ENCODE measurements at places on chromosomes 1 and 21.

DNA sequence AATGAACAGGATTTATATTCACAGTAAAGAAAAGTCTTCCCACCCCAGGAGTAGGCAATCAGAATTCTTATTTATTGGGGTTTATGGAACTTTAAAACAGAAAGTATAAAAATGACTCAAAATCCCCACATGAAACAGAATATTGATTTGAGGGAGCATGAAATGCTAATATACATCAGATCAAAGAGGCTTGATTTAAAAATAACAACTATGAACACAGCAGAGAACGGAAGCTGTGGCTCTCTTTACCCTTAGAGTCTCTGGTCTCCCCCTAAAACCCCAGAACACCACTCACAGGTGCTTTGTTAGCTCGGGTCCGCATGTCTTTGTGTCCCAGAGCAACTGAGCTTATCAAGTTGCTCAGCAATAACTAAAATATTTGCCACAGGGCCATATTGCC, 31.2 kb upstream of the FASLG start:
- no peak for DNase-seq

- no peak for DNase-seq
Observed at GRCh38 chr1:2358651-2359640, 32.4 kb downstream of the MORN1 start.

- DNase-seq = no peak
Observed at GRCh38 chr1:197632651-197633050, 142.6 kb downstream of the DENND1B start.

DNA sequence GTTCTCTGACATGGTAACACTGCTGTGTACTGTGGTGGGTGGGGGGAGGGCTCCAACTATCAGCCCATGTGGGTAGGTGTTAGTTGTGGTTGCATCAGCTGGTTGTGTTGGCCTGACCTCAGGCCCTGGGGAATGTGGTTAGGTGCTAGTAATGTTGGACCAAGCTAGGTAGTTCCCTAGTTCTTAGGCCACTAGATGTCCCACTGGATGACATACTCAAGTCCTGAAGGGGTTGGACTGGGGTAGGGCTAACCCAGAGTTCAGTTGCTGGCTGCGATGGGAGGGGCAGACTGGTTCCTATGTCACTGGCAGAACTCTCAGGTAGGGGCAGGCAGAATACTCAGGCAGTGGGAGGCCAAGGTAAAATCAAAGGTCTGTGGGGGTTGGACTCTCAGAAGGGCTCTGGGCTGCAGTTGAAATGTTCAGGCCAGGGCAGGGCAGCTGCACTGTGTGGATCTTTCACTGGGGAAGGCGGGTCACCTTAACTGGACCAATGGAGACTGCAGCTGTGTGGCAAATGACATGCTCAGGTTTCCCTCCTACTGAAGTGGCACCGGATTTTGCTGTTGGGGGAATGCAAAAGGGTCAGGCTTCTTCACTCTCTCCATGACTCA, 870.7 kb downstream of the LRRIQ3 start:
- DNase-seq = no peak

GRCh38 chr21:42151948-42152220, 67.1 kb upstream of the ABCG1 start:
- DNase-seq = no peak

DNA sequence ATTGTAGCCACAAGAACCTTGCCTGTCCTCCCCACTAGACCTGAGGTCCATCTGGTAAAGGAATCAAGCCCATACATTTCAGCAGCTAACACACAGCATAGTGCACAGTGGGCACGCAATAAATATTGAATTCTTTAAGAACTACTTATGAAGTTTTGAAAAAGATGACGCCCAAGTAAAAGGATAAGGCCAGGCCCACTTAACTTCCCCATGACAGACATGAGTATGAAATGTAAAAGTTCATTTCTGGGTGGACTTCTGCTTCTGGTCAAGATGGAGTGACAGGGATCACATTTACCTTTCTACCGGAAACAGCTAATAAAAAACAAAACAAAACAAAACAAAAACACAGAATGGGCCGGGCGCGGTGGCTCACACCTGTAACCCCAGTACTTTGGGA, 25.4 kb downstream of the SORT1 start:
- DNase-seq = no peak

DNA sequence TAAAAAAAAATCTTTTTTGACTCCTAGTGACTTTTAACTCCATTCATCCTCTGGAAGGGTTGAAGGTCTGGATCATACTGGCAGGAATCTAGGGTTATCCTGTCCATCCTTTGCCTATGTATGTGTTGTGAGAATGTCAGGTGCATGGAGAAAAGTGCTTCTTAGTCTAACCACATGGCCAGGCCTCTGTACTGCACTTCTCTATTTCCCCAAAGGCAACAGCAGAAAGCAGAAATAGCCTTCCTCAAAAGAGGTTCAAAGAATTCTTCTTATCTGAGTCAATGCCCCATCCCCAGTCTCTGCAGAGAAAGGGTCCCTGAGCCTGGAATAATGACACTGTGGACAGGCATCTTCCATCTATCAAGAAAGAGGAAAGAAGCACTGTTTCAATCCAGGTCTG, 85.7 kb upstream of the CD34 start:
- DNase-seq = no peak

DNA sequence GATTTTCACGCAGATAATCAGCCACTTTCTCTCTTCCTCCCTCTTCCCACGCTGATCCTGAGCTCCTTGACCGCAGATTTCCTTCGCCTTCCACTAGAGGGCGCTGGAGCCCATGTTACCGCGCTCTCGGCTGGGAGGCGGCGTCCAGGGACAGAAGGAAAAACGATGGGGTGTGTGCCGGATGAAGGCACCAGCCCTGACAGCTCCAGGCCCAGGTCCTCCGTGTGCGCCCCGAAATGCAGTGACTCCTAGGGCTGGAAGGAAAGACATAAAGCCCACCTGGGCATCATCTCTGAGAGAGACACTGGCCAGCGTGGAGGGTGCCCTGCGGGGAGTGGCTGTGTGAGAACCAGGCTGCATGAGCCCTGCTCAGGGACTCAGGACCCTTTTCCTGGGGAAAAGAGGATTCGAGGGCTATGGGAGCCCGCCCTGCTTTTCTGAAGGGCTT, 44.9 kb upstream of the CYP2J2 start:
- DNase-seq = peak; percentile 7

DNA sequence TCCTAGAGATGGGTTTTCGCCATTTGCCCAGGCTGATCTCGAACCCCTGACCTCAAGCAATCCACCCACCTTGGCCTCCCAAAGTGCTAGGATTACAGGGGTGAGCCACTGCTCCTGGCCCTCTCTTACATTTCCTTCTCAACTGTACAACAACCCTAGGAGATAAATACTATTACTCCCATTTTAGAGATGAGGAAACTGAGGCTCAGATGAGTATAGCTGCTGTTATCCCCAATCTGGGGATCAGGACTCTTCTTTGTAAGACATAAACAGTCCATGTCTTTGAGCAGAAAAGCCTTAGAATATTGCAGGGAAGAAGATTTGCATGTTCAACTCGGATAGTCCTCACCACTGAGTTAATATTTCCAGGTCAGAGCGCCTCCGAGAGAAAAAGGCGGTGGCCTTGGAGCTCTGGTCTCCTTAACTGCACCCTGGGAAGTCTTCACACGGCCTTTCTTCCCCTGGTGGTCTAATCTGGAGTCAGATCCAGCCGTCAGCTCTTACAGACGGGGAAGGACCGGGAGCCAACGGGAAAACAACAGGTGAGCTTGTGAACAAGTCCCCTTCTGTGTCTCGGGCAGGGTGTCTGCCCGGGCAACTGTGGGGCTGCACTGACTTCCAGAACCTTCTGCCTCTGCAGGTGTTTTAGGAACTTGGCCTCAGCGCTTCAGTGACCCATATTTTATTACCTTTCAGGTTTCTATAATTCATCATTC, 5.9 kb upstream of the OLIG1 start:
- no peak for DNase-seq

GRCh38 chr1:23194119-23194984, 22.9 kb downstream of the HTR1D start:
- no peak for DNase-seq

GRCh38 chr1:94416901-94417727, 1.1 kb upstream of the ABCD3 start:
- no peak for DNase-seq

DNA sequence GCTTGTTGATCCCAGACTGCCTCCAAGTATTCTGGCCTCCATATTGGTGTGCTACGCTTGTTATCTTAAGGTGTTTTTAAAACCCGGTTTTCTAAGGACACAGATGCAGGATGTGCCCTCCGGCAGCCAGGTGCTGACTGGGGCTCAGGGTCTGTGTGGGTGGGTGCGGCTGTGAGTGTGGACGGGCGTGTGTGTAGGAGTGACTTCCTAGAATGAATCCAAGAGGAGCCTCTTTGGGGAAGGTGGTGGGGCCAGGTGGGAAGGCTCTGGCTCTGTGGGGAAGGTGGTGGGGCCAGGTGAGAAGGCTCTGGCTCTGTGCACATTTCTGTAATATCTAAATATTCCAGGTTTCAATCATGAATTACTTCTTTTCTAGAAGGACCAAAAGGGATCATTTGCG, 12.8 kb upstream of the TSPEAR start:
- DNase-seq = no peak

GRCh38 chr21:44454747-44455523, at the start of gene LRRC3:
LRRC3 (plus strand) TSS chr21:44455510; CDS start chr21:44456645, 1,135 bp downstream.
- peak; percentile 70 for DNase-seq

- no peak for DNase-seq
Observed at GRCh38 chr1:85611425-85611824, 30.9 kb downstream of the CCN1 start.

DNA sequence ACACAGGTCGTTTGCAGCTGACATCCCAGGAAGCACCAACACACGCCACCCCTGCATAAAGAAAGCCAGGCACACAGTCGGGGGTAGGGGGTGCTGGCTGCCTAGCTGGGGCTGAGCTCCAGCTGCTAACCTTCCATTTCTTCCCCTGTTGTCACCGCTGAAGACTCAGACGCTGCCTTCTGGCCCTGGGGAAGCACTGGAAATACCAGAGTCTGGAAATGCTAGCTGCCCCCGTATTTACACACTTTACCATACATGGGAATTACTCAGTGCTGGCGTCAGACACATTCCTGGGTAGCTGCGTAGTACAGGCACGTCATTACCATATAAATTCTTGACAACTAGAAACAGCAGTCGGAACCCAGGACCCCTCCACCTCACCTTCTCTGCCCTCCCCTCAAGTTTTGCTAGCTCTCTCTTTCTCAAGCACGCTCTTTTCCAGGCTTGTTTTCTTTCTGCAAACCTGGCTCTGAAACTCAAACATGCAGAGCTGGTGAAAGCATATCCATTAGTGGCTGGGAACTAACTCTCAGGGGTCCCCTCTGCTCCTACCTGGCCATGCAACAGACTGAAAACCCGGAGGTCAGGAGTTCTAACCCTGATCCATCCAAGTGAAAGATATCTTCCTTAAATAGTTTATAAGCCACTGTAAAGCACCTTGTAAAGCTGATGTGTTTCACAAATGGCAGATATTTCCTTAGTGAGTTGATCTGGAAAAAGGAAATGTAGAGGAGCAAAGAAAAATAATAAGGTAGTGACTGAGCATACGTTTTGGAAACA, 3.3 kb downstream of the CSRP1 start:
- DNase-seq = no peak

DNA sequence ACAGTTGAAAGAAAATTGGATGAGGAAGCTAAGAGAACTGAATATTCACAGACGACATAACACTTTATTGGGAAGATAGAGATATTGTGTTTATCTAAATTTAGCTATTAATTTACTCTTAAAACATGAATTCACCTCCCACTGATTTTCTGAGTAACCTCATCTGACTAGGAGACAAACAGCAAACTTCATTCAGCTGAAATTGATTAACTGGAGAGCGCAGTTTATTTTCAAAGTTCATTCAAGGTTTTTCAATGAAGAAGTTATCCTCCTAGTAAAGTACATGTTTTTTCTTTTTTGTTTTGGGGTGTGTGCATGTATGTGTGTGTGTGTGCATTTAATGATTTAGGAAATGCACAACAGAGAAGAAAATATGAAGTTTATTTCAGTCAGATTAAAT, 215.0 kb downstream of the KCNT2 start:
- no peak for DNase-seq

- DNase-seq = no peak
Observed at GRCh38 chr1:223700942-223701637, 11.2 kb upstream of the CAPN2 start.

GRCh38 chr1:55534565-55535121, 319.5 kb upstream of the USP24 start:
- no peak for DNase-seq

GRCh38 chr1:227888404-227889046, 59.2 kb downstream of the WNT9A start:
- DNase-seq = peak; percentile 42

- peak; percentile 62 for DNase-seq
Observed at GRCh38 chr1:169586395-169587255, at the start of gene F5. F5 (minus strand) TSS chr1:169586481; CDS start chr1:169586386, 95 bp downstream.

DNA sequence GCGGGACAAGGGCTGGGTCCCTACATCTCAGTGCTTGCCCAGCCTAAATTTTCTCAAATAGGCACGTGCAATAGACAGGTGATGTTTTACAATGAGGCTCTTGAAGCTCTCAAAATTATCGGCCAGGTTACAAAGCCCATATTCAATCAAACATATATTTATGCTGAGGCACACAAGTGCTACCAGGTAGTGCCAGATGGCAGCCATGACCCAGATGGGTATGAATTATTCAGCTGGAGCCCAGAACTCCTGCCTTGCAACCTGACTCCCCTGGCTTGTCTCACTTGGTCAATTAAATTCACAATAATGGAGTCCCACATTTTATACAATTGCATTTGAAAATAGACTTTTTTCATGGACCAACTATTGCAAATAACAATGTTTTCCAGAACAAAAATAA, 12.3 kb upstream of the ADAM30 start:
- DNase-seq = no peak

DNA sequence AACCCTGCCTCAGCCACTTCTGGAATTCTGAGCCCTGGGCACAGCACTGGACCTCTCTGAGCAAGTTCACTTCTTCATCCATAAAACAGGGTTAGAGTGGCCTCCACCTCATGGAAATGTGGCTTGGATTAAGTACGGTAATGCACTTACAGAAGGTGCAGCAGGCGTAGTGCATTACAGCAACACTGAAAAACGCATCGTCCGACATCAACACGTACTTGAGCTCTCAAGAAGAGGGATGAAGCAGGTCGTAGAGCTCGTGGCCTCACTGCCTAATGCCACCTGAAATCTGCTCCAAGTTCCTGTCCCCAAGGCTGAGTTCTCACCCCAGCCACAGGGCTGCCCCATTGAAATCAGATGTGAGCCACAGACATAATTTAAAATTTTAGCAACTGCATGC, 650.1 kb downstream of the NPHP4 start:
- no peak for DNase-seq

- DNase-seq = no peak
Observed at GRCh38 chr1:72442262-72442661, 159.9 kb upstream of the NEGR1 start.

- DNase-seq = peak; percentile 57
Observed at GRCh38 chr1:41802532-41803501, 115.9 kb downstream of the HIVEP3 start.

DNA sequence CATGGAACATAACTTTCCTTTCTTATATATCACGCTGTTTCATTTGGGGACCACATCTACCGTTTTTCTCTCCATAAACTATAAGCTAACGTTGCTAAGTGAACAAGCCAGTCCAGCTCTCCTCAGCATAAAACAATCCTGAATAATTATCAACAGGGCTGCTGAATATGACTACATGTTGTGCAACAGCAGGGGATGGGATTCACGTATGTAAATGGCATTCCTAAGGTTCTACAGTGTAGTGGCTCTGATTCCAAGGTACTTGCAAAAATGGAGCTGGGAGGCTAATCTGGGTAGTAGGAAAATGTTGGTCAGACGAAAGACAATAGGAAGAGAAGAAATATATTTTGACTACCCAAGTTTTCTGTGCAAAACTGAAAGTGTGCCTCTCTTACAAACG, 262.8 kb downstream of the RWDD3 start:
- DNase-seq = no peak

All from CD8-positive, alpha-beta memory T cell (primary cell).